8988T (cell line): ENCODE measurements at places on chromosomes 7 and 10.

GRCh38 chr10:63917363-63917762, 396.2 kb downstream of the REEP3 start:
- DNase-seq, result no peak

GRCh38 chr10:117167789-117168674, 29.3 kb upstream of the KCNK18 start:
- peak; percentile 94 for DNase-seq

DNA sequence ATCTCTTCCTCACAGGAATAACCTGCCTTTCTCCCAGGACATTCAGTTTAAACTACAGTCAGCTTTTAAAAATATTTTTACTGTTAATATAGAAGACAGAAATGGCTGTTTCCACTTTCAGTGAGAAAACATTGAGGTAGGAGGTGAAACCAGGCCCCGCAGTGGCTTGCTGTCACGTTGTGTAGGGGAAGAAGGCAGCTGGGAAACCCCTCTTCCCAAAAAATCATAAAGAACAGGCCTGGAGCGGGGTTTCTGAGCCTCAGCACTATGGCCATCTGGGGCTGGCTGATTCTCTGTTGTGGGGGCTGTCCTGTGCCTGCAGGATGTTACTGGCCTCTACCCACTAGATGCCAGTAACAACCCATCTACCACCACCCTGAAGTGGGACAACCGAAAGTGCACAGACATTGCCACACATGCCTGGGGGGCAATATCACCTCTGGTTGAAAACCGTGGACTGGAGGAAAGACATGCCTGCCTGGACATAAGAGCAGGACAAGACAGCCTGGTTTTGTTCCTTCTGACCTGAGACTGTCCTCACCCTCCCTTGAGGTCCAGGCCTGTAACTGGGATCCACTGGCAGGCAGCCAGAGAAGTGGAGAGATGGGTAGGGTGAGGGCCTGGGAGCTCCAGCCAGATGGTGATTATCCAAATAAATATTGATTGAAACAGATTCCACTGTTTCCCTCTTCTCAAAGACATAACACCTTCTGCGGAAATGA, 43.9 kb downstream of the KCNH2 start:
- no peak for DNase-seq

- no peak for DNase-seq
Observed at GRCh38 chr10:5622186-5622960, 44.0 kb downstream of the ASB13 start.

- no peak for DNase-seq
Observed at GRCh38 chr7:157441023-157441399, 104.2 kb downstream of the DNAJB6 start.
